ENCODE measurements at places on chromosomes 7 and 10.

DNA sequence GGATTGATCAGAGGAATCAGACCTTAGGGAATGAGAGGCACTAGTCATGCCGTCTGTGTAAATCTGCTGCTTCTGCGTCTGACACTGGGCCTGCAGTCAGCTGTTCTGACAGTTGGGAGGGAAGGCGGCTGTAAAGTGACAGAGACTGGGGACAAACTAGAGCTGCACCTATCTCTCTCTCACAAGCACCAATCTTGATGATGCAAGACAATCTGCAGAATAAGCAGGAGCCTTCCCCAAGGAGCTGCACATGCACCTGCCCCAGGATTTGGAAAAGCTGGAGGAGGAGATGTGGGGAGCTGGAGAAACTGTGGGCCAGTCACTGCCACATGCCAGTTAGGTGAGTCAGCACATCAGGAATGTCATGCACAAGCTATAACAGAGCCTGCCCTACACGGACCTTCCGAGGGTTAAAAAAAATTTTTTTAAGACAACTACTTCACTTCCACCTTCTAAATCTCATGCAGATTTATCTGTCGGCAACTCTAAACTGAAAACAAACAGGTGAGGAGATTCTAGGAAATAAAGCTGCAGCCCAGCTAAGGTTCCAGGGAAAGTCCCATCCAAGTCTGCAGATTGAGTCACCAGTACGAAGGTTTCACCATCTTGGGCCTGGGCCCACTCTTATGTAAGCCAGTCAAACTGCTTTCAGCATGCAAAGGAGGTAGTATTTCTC, 39.2 kb downstream of the ENO4 start:
- no peak for DNase-seq

DNA sequence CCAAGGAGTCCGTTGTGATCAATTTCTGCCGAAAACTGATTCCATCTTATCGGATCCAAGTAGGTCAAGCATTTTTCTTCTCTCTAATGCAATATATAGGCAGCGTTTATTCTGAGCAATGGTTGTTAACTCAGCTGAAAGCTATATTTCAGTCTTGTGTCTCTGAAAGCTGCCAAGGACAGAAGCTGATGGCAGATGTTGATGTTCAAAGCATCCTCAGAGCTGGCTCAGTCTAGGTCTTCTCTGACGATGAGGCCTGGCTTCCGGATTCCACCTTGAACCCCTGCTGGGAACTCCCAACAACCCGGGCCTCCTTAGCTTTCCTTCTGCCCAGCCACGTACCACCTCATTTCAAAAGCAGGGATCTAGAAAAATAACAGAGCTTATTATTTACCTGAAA, 863.6 kb downstream of the NRG3 start:
- DNase-seq, result no peak

DNA sequence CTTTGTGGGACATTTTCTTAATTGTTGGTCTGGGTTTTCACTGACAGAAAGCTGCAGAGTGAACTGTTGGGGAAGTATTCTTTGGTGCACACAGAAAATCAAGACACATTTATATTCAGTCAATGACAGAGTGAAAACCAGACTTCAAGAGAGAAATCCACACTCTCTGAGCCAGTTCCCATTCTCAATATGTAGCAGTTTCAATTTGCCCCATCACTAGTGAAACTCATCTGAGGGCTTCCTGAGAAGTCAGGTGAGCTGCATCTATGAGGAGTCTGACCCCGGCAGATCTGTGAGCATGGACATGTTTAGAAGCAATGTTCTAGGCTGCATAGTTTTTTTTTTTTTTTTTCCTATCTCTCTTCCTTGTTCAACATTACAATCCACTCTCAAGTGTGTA, 163.7 kb upstream of the AHR start:
- DNase-seq, result no peak

DNA sequence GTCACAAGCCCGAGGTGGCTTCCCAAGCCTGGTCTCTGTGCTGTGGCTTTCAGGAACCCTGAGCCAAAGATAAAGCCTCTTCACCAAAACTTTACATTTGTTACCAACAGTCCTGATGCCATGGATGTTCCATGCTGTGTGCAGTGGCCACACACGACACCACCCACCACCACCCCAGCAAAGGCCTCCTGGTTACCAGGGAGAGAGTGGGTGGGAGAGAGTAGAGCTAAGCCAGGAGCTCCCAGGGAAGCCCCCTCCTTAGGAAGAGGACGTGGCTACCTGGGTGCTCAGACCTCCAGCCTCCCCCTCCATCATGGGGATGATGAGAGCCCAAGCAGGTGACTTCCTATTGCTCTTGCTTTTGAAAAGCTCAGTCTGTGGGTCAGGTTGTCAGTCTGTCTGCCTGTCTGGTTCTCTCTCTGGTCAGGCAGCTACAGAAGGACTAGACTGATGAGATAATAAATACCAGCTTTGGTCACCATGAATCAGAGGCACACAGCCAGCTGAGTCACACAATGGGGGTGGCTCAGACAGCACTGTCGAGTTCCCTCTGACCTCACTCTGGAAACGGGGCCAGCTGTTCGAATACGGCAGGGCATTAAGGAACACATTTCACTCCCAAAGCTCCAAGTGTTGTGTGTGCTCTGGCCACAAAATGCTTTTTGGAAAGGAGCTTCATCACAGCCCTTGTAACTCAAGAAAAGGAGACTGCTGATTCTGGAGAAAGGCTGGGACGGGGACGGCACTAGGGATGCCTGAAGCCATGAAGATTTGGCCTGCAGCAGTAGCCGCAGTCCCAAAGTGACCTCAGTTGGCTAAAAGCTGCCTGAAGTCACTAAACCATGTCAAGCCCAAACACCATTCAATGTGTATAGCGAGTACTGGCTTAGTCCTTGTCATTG, 166.0 kb downstream of the FANK1 start:
- no peak for DNase-seq

DNA sequence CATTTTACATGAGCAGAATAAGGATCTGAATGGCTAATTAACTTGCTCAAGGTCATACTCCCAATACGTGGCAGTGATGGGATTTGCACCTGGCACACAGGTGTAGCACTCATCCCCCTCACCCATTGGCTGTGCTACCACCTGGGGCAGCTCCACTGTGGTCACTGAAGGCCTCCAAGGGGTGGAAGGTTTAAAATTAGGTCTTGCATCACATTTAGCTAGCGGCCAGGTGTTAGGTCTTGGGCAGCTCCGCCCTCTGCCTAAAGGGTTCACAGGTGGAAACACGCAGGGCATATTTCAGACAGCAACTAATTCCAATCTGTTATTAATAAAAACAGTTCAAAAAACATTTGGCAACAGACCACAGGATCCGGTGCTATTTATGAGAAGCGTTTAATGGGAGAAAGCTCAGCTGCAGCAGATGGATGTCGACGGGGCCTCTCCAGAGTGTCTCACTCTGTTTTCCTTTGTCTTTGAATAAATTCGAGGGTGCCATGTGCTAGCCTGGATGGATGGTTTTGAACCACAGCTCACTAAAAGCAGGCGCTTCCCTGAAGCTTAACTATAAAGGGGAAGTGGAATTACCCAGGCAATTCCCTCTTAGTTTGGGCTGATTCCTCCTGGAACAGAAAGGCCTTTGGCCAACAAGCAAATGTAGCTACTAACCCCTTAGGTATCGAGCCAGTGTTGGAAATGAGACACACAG, 1017.6 kb downstream of the TYW1 start:
- no peak for DNase-seq

- no peak for DNase-seq
Measured at GRCh38 chr7:84368122-84368521, 173.5 kb upstream of the SEMA3A start.

- DNase-seq, result no peak
Measured at GRCh38 chr7:80588591-80588990, 49.9 kb upstream of the CD36 start.

GRCh38 chr10:119832951-119833350, 39.7 kb downstream of the MCMBP start:
- no peak for DNase-seq

- DNase-seq, result no peak
Measured at GRCh38 chr10:35456153-35456720, 119.9 kb downstream of the CCNY start.

GRCh38 chr7:54978364-54979116, 40.3 kb upstream of the EGFR start:
- no peak for DNase-seq

- DNase-seq, result no peak
Measured at GRCh38 chr10:125775491-125776106, at the start of gene MMP21. Gene MMP21, minus strand, starts transcription at chr10:125775821. Its CDS starts 0 bp downstream, at chr10:125775821.

- DNase-seq, result no peak
Measured at GRCh38 chr7:50314836-50315592, 10.5 kb downstream of the IKZF1 start.

DNA sequence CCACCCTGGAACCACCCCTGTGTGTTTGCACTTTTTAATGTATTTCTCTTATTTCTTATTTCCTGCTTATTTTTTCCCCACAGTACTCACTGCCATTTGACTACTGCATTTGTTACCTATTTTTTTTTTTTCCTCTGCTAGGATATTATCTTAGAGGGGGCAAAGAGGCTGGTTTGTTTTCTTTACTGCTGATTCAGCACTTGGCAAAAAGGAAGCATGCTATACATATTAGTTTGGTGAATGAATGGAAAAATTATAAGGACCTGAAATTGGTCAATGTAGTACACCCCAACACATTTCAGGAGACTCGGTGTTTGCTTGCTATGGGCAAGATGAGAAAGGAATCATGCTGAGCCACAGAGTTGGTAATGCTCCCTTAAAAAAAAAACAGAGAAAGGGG, 193.5 kb downstream of the SORCS3 start:
- no peak for DNase-seq

- DNase-seq, result no peak
Measured at GRCh38 chr10:128739930-128740329, 613.7 kb upstream of the MKI67 start.

- DNase-seq, result peak; percentile 51
Measured at GRCh38 chr7:116524609-116525297, at the start of gene CAV1. Gene CAV1, plus strand, starts transcription at chr7:116525036. Its CDS starts 27 bp downstream, at chr7:116525063.
